HuH-7 (cell line): ENCODE measurements at places on chromosomes 6 and 20.

DNA sequence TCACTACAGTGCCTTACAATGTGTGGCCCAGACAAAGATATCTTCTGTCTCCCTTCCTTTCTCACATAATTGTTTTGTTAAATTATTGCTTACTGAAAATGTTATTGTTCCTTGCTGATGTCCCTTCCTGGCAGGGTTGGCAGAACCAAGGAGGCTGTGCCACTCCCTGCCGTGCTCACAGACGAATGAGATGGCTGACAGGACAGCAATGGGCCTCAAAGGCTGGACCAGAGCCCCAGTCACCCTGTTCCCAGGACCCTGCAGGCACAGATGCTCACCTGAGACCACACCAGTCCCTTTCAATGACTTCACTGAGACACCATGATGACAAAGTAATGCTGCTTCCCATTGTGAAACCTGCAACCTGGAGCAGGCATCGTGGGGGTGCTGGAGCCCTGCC, 375.1 kb downstream of the HACE1 start:
- DNase-seq: no peak

DNA sequence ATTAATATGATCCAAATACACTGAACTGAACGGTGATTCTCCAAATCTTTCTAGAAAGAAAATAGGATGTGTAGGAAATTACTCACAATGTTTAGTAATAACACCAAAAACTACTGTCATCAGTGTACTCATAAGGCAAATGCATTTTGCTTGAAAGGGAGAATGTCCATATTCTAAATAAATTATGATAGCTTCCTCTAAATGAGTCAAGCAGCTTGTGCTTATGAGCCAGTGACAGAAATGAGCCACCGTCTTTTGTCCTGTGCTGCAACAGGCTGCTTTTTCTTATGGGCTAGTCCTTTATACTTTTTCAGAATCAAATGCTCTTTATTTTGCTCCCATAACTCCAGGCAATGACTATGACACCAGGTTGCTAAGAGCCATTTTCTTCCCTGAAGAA, 4.5 kb upstream of the ZNF451 start:
- DNase-seq: no peak

DNA sequence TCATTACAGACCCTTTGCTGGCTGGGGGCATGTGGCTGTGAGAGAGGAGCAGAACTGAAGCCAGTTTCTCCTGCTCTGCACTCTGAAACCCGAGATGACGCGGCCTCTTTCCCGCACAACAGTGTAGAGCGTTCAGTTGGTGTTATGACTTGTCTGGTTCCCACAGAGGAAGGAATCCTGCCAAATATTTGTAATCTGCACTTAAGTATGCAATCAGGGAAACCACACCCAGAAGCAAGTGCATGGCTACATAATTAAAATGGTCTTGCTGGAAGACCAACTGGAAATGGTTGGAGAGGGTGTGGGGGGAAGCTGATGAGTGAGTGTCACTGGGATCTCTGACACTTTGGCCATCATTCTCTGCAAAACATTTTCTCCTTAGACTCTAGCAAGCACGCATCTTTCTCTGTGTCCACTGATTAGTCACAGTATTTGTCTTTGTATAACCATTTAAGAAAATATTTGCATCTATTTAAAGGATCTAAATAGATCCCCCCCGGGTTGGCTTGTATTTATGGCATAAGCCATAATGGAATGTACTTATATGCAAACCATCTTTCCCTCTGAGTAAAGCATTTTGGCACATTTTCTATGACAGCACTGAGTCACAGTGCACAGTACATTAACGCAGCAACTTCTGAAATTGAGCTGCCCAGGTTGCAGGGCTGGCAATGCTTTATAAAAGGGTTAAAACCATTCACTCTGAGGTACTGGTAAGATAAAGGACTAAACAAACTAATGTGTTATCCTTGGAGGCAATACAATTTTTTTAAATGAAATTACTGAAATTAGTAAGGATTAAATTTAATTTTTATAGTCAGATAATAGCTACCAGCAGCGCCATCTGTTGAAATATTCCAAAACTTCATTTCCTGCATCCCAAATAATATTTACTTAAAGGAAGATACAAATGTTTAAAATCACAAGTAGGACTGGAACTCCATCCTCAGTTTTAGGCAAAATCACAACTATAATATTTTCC, 76.7 kb downstream of the FOXC1 start:
- no peak for DNase-seq

GRCh38 chr6:144190593-144190992, 40.3 kb downstream of the STX11 start:
- no peak for DNase-seq

DNA sequence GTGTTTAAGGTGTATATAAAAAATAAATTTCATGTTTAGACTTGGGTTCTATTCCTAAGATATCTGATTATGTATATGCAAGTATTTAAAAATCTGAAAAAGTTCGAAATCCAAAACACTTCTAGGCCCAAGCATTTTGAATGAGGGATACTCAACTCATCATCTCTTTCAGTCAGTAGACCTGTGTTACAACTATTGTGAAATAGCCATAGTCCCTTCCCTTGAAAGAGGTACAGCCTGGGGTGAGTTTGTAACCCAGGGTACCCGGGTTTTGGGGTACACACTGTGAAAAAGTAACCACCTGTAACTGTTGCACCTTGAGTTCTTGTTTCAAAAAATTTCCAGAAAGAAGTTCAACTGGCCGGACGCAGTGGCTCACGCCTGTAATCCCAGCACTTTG, 76.6 kb upstream of the DOK5 start:
- no peak for DNase-seq

DNA sequence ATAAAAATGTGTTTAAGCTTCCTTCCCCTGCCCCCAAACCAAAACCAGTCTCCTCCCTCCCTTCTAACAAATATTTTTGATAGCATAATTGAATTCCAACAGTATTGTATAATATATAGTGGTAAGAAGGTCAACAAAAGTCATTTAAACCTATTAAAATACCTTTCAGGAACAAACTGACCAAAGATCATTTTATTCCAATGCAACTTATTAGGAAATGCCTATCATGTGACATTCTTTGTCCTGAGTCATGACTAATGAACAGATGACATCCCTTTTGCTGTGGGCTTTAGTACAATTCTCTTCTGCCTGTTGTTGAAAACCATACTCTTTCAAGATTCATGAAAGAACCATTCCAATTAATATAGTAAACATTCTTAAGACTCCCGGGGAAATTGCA, 51.5 kb upstream of the TRAF3IP2 start:
- DNase-seq: no peak

- no peak for DNase-seq
Measured at GRCh38 chr6:14135893-14136539, 18.4 kb downstream of the CD83 start.

DNA sequence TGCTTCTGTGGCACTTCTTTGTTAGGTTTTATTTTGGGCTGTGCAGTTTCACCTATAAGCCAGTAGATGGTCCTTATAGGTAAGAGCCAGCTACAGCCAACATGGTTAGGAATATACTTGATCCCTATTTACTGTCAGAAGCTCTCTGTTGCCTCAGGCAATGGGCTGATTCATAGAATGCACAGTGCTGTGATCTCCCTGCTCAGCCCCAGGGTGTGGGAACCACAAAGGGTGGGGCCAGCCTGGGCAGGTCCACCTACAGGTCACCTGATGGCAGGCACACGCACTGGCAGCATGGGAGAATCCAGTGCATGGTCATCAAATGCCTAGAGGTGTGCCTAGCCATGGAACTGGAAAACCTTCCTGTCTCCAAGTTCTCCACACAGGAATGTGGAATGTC, 191.9 kb downstream of the MOXD1 start:
- no peak for DNase-seq

- DNase-seq: no peak
Measured at GRCh38 chr20:49392745-49393144, 89.7 kb downstream of the KCNB1 start.

GRCh38 chr20:10714236-10714975, 40.6 kb upstream of the JAG1 start:
- DNase-seq: no peak

DNA sequence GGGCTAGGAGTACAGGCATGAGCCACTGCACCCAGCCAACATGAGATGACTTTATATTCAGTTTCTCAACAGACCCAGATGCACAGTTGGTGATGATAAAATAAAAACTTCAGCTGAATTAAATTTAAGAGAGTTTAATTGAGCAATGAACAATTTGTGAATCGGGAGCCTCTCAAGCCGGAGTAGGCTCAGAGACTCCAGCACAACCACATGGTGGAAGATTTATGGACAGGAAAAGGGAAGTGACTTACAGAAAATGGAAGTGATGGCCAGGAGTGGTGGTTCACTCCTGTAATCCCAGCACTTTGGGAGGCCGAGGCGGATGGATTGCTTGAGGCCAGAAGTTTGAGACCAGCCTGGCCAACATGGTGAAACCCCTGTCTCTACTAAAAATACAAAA, 10.4 kb upstream of the BCAS4 start:
- no peak for DNase-seq

- DNase-seq: no peak
Measured at GRCh38 chr20:36481380-36482043, 59.8 kb upstream of the MYL9 start.

- DNase-seq: no peak
Measured at GRCh38 chr6:42522036-42522435, 41.8 kb upstream of the UBR2 start.

DNA sequence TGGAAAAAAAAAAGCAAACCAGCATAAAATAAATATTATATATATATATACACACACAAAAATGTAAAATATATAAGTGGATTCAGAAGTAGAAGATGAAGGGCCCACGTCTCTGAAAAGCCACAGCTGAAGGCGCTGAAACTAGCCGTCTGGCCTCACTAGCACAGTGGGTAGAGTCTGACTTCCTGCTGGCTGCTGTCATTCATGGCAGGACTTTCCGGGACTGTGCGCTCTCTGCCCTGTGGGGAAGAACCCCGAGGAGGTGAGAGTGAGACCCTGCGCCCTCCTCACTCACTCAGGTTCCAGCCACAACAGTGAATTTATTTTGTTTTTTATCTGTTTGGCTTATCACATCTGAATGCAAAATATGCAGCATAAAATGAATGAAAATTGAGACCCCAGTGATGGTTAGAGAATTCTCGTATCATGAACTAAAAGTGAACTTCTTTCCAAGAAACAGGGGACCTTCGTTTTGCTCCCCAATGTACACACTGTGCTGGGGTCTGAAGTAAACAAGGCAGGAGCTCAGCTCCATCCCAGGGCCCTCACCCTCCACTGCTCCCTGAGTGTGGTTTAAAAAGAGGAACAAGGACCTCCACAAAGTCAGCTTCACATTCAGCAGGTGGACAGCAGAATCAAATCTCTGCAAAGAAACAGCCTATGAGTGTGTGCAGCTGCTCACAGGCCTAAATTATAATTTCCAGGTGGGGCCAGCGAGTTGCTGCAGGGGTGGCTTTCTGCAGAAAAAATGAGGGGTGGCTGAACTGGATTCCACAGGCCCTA, 1.3 kb upstream of the RAMACL start:
- no peak for DNase-seq

DNA sequence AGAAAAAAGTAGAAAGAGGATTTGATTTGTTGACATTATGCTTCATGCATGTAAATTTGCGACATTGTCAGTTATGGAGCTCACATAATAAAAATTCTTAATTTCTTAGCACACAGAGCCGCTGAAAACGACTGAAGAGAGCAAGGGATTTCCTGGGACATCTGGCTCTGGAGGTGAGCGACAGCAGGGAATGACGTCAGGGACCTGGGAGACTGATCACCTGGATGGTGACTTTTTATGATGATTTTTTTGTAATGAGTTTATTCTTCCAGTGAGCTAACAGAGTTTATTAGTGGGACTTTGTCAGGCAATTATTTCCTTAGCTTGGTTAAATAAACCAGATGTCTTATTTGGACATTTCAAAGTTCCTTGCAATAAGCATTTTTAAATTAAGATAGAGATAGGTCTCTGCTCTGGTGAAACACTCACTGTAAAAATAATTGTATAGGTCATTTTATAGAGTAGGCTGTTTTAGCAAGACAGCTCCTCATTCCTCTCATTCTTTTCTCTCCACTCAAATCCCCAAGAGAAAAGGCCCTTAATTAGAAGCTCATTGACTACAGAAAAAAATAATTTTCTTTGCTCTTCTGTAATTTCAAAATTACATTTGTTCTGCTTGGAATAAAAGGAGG, 19.4 kb downstream of the TMEM200A start:
- DNase-seq: no peak

GRCh38 chr20:33635341-33635740, 26.8 kb upstream of the C20orf144 start:
- no peak for DNase-seq

DNA sequence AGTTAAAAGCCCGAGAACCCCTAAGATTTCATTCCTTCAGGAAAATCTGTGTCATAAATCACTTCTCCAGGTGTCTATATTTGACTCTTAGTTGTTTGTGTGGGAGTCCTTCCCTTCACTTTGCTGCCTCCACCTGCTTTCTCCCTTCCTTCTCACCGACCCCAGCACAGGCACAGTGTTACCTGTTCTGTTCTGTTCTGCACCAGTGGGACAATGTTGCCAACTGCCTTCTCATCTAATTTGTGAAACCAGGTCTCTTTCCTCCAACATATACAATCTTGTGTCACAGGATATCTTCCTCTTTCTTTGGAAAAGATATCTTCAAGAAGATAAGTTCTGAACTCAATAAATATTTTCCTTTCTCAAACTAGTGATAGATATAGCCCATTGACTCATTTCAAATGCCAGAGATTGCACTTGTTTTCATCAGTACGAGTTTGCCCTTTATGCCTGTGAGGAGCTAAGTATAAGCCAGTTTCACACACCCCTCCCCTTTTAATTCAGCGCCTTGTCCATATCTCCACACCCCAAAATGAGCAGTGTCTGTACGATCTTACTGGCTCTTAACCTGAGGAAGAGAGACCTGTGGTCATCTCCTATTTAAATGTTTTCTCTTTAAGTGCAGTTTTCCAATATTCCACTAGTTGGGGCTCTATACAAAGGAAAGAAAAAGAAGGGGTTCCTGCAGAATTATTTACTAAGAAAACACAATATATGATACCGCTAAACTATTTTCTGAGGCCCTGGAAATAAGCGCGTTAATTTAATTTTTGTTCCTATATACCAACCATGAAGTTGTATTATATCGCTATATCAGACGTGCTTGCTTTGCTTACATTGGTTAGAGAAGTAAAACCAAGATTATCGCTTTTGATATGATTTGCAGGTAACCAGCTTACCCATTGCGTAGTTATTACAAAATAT, 81.6 kb upstream of the PREP start:
- no peak for DNase-seq

GRCh38 chr6:19368511-19368910, 468.7 kb upstream of the ID4 start:
- no peak for DNase-seq

DNA sequence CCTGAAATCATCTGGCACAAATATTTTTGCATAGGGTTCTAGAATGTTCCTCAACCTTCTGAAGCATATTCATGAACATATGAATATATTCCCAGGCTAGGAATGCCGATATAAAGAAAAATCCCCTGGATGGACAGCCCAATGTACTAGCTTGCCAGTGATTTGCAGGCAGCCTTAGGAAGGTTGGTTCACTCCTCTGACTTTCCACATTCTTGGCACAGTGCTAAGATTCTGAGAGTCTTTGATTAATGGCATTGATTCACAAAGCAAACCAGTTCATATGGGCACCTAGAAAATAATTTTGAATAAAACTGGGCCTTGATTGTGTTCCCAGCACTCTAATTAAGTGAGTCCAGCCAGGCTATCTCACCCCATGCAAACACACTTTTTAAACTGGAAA, 56.9 kb upstream of the ENPP4 start:
- no peak for DNase-seq
